ENCODE measurements at places on chromosomes 11 and 22.

DNA sequence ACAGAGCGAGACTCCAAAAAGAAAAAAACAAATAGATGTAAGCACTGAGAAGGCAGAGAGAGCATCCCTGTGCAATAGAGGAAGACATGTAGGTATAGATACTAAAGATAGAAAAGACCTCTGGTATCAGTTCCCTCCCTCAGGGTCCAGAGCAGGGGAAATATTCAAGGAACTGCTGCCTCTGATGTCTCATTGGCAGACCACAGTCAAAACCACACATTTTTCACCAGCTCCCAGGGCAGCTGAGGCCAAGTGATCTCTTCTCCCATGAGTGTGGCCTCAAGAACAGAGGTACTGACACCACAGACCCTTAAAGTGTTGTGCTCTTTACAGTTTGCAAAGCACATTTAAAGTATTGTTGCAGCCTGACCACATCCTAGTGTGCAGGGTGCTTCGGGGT lies 288.5 kb downstream of the NTM start:
- H3K4me1 ChIP-seq: no peaks in the 10 kb centered on the region
- DNase-seq: no peak
- H3K27ac ChIP-seq: no peak overlapping the region

DNA sequence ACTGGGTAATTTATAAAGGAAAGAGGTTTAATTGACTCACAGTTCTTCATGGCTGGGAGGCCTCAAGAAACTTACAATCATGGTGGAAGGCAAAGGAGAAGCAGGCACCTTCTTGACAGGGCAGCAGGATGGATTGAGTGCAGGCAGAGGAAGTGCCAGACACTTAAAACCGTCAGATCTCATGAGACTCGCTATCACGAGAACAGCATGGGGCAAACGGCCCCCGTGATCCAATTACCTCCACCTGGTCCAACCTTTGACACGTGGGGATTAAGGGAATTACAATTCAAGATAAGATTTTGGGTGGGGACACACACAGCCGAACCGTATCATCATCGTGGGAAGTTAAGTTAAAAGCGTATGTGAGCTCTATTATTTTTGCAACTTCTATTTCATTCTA lies 71.4 kb upstream of the SYN3 start:
- H3K27me3 ChIP-seq: peaks cover 34% of the 10 kb centered on the region
- no peak for DNase-seq
- H3K27ac ChIP-seq: no peak overlapping the region

GRCh38 chr22:28791841-28792490 lies 8.4 kb downstream of the XBP1 start:
- peak overlapping the region; percentile 12 for H3K27ac ChIP-seq
- no peak overlapping the region for H3K4me3 ChIP-seq
- H3K36me3 ChIP-seq: peaks cover 33% of the 10 kb centered on the region
- H3K4me1 ChIP-seq: 0 out of 2 replicates have a peak, but pooled peaks cover 4% of the 10 kb centered on the region

- DNase-seq: peak; percentile 32
- no peaks in the 10 kb centered on the region for H3K27me3 ChIP-seq
- no peaks in the 10 kb centered on the region for H3K36me3 ChIP-seq
- H3K27ac ChIP-seq: no peak overlapping the region
- H3K4me3 ChIP-seq: no peak overlapping the region
Measured at GRCh38 chr11:86637988-86638387, 34.4 kb downstream of the ME3 start.

DNA sequence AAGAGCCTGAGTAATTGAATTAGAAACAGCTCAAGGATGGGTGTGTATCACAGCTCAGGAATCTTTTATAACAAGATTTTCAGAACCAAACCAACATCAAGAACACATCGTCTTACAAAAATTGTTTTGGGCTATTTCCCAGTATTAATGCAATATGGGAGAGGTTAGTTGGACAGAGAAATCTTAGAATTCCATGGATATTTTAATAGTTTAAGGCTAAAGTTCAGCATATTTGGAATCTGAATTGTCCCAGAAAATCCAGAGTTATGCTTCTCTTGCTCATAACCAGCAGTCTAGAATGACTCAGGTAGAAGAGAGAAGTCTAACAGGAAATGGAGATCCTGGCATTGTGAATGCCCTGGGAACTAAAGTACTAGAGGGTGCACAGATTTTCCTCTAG lies 74.6 kb downstream of the ADM start:
- no peaks in the 10 kb centered on the region for H3K27me3 ChIP-seq
- DNase-seq: peak; percentile 46
- no peaks in the 10 kb centered on the region for H3K4me1 ChIP-seq
- no peak overlapping the region for H3K27ac ChIP-seq

- no peak for DNase-seq
- no peak overlapping the region for H3K4me3 ChIP-seq
- no peaks in the 10 kb centered on the region for H3K27me3 ChIP-seq
- H3K36me3 ChIP-seq: peaks cover 43% of the 10 kb centered on the region
- no peak overlapping the region for H3K27ac ChIP-seq
- H3K4me1 ChIP-seq: 0 out of 2 replicates have a peak, but pooled peaks cover 5% of the 10 kb centered on the region
Measured at GRCh38 chr22:24329453-24329852, 58.8 kb downstream of the SPECC1L start.
